NCI-H1436 (cell line): ENCODE measurements at places on chromosomes 7 and 10.

DNA sequence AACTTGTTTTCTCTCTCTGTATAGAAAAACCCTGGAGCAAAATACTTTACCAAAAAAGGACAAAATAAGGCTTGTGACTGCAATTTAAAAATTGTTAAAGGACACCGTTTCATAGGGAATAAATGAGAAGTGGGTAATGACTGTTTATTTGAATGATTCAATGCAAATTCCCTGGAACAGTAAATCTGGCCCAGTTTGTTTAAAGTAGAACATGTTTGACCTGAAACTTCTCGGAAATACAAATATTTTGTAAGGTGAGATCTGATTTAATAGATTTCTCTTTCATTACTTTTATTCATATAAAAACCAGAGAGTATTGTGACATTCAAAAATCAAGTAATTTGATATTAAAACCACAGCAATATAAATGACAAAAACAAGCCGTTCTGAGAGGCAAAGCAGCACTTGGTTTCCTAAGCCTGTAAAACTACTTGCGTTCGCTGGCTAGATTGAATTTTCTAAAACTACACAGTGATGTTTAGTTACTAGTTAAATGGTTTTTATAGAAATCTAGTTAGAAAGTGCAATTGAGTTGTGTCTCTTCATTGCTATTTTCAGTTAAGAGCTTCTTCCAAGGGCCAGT, 76.8 kb upstream of the PITRM1 start:
- DNase-seq, result no peak

GRCh38 chr7:66321283-66321682, 116.1 kb downstream of the TPST1 start:
- DNase-seq, result no peak

GRCh38 chr7:137888241-137888640, 41.5 kb upstream of the DGKI start:
- DNase-seq, result no peak

GRCh38 chr10:34584164-34584563, 230.9 kb downstream of the PARD3 start:
- DNase-seq, result no peak

DNA sequence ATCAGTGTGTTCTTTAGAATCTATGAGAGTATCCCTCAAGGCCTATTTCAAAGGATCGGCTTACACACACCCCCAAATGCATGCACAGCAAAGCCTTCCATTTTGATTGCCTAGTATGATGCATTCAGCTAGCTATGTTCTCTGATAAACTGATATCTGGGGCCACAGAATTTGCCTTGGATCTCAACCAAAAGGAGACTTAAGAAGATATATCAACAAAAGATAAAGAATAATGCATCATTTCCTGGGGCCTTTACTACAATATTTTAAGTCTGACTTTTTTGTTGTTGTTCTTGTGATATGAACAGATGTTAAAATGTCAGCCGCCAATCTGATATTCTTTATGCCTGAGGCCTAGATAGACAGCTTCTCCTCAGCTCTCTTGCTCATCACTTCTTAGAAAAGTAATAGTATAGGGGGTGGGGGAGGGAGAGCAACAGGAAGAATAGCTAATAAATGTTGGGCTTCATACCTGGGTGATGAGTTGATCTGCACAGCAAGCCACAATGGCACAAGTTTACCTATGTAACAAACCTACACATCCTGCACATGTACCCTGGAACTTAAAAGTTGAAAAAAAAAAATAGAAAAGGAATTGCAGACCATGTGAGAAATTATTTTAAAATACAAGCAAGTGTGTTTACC, 792.9 kb upstream of the GHITM start:
- no peak for DNase-seq

- no peak for DNase-seq
These were observed 54.3 kb upstream of the SMNDC1 start for GRCh38 chr10:110358869-110359629.

GRCh38 chr10:120229641-120230040, 227.4 kb upstream of the PLPP4 start:
- DNase-seq, result no peak
